ENCODE measurements at places on chromosomes 12 and 14.
A peak's percentile ranks its signal among the peaks of the same experiment; 100 is the strongest.

- no peak for DNase-seq
Measured at GRCh38 chr12:27772328-27773049, 7.5 kb upstream of the KLHL42 start.

DNA sequence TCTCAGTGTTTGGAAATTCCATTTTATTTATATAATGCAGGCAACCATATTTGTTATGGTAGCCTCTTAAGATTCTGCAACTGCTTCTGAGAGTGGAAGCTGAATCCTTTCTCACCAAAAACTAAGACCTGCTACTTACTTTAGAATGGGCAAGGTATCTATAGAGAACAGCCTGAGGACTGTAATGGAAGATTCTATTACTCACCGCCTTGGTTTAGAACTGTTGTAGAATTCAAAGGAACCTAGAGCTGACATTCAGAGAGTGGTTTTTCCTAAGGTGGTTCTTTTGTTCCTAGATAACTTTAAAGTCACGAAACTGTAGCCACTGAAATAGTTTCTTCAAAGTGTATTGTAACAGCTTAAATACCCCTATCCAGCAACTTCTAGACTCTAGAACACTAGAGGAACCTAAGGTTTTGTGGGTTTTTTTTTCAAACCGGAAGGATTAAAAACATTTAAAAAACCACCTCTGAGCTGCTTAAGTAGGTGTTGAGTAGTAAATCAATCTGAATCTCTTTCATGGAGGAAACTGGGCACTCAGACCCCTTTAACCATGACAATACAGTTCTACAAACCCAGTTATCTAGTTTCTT, 4.2 kb downstream of the TDP1 start:
- DNase-seq, result no peak

- DNase-seq, result no peak
Measured at GRCh38 chr12:51911307-51911706, 4.0 kb downstream of the ACVRL1 start.

DNA sequence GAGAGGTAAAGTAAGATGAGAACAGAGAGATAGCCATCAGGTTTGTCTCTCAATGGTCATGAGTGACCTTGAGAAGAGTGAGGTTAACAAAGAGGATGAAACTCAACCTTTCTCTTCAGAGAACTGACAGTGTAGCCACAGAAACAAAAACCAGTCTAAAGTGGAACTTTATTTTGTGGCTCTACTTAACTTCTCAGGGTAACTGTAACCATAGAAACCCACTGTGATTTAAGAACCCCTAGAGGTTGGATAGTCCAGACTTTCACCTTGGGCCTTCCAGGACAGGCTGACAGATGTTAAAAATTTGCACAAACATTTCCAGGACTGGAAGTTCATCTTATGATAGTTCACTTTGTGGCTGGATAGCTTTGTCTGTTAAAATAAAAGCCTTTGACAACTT, 48.5 kb downstream of the ATP23 start:
- no peak for DNase-seq

- no peak for DNase-seq
Measured at GRCh38 chr14:100599981-100600380, 12.8 kb upstream of the BEGAIN start.

DNA sequence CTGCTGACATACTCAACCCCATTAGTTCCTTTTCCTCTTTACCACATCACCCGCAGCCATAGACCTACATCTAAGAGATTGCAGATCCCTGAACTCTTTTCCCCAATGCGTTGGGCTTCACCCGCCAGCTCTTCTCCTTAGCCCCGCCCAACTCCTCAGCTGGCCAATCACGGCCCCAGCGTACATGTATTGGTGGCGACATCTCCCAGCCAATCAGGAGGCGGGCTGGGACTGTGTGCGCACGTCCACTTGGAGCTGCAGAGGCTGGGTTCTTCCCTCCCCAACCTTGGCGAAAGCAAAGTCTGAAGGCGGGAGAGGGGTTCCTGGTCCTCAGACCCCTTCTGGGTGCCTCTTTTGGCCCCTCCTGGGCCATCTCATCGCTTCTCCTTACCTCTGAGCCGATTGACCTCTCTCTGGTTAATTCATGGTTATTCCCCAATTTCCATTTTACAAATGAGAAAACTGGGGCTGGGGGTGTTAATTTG, 11.0 kb downstream of the PDE1B start:
- peak; percentile 69 for DNase-seq

DNA sequence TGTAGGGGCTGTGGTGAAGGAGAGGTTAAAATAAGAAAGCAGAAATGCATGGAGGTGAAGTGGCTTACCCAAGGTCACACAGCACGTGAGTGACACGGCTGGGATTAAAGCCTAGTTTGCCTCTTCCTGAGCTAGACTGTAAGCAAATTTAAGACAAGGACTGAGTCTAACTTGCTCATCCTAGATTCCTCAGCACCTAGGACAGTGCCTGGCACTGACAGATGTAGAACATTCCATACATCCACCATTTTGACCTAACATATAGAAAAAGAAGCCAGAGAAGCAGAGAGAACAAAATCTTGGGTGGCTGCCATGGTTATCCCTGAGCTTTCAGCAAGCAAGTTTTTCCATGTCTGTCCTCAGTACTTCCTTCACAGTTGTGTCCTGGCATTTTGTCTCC, 110.5 kb downstream of the PAH start:
- no peak for DNase-seq

DNA sequence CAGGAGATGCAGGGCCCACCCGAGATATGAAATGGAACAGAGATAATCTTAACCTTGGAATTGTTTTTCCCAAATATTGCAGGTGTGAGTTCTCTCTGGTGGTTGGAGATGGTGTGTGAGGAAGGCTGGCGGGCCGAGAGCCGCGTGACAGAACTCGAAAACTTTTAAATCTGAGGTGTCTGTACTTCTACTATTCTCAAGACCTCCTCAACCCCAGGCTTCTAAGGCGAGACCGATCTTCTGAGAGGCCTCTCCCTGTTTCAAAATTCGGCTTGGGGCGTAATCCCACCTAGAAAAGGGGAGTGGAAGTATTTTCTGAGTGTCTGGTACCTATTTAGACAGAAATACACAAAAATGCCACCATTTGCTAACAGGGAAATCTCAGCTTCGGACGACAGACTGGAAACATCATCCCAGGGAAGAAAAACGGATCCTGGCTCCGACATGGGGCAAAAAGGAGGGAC, 611 bp downstream of the SARNP start:
- DNase-seq, result no peak

DNA sequence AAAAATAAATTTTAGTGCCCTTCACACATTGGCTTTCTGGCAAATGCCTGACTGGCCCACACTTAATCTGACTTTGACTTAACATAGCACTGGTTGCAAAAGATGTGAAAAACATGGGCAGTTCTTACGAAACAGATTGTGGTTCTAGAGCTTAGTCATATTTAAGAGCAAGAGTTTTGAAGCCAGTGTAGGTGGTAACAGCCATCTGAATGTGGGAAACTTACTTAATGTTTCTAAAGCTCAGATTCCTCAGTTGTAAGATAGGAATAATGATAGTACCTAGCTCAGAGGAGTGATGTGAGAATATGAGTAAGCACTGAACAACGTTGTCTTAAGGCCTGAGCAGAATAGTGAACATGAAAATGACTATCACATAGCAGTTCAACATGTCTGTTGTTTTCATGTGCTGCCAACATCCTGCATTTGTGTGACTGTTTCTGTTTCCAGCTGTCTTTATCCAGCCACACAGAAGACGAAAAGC, 262.7 kb downstream of the SYT1 start:
- DNase-seq, result peak; percentile 19

DNA sequence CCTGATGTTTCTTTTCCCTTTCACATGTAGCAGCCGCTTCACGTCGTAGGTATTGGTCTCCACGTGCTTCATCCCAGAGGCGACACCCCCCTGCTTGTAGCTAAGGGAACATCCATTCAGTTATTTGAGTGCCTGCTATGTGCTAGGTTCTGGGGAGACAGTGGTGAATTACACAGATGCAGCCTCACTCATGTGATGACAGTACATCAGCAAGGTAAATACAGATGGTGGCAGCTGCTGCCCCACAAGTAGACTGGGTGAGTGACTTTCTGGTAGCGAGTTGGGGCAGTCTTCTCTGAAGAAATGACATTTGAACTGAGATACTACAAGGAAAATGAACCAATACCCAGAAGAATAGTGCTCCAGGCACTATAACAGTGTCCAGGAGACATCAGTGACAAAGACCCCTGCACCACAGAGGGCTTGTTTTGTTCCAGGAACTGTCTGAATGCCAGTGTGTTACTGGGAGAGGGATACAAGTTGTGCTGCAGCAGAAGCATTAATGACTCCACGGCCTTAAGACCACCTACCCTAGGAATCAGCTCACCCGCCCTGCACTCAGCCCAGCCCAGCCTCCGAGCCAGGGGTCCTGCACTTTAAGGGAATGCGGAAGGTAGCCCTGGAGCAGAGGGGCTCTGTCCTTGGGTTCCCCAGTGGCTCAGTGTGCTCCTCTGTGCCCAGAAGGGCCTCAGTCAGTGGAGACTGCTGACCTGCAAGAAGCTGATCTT, 7.3 kb downstream of the AVIL start:
- DNase-seq, result no peak

DNA sequence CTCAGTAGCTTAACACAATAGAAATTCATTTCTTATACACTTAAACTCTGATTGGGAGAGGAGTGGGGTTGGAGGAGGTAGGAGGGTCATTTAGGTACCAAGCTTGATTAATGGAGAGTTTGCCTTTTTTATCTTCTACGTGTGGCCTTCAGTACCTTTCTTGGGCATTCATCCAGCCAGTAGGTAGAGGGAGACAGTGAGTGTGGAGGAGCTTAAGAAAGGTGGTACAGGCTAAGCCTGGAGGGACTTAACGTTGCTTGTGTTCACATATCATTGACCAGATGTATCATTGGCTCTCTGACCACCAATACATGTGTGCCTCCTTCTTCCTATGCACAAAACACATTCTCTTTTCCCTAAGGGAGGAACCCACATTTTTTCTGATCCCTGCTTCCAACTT, 232.9 kb upstream of the CRY1 start:
- no peak for DNase-seq

DNA sequence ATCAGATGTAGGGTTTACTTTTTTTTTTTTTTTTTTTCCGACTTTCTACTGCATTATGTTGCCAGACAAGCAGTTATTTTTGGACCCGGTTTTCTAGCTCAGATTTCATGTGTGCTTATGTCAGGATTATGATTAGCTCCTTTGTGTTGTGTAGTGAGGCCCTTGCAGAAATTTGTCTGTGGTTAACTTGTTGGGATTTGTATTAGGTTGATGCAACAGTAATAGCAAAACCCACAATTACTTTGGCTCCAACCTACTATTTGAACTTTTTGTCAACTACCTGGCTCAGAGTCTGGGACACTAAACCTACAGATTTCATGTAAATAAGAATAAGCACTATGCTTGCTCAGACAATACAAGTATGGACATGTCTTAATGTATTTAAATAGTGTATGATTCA, 44.1 kb upstream of the KCNJ8 start:
- DNase-seq, result no peak

DNA sequence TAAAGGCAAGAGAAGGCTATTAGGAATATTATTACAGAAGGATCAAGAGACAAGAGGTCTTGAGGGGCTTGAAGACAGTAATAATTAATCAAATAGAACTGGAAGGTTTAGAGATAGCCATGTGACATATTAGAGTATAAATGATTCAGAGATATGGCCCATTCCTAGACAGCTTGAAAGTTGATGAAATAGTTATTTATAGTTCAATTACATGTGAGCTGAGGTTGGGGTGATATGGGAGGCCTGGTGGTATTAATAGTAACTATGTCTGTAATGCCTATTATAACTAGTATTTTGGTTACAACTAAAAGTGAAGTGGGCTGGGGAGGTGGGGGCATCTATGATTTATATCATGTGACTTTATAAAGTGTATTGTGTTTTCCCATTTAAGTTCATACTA, 14.1 kb upstream of the MIS18BP1 start:
- DNase-seq, result no peak

DNA sequence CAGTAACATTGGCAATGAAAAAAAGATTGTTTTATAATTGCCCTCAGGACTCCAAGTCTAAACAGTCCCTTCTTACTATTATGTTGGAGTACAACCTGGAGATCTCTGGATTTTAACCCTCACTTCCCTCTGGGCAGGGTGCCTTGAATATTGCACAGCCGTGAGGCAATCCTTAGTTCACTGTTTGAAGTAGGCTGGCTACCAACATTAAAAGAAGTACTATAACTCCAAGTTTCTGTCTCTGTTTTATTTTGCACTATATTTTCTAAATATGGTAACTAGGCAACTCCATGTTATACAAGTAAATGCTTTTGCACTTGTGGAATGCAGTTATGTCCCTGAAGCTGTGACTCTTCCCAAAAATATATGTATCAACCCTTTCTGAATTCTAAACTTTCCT, 490.7 kb downstream of the EGLN3 start:
- no peak for DNase-seq

DNA sequence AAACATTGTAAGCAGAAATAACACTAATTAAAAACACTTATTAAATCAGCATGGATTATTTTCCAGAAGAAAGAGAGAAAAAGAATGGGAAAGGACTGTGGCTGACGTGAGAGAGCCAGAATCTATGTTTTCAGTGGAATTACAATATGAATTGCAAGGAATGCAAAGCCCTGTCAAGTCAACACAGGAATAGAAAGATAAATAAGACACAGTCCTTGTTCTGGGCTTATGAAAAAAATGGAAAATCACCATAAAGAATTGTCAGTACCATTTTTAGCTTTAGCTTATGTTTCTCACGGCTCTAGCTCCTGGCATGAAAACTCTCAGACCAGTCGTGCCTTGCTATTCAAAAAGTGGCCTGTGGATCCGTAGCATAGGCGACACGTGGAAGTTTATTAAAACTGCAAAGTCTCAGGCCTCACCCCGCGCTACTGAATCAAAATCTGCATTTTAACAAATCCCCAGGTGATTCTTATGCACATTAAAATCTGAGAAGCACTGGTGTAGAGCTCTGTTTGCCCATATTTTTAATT, 549.1 kb downstream of the RPS29 start:
- DNase-seq, result no peak

DNA sequence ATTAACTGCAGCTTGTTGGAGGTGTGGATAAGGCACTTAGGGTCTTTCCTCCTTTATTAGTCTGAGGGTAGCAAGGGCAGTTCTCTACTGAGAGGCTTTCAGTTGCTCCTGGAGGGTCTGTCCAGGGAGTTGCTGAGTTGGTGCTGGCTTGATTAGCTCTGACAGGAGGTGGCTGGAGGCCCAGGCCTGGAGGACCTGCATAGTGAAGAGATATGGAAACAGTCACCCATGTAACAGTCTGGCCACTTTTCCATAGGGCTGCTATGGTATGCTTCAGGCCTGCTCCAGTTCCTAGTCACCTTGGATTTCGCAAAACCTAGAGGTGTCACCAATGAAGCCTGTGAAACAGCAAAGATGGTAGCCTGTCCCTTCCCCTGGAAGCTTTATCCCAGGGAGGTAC, 143.3 kb upstream of the SLC38A2 start:
- no peak for DNase-seq

GRCh38 chr14:89720741-89721729, 233.5 kb downstream of the EFCAB11 start:
- no peak for DNase-seq

GRCh38 chr14:74685056-74685455, 27.8 kb downstream of the AREL1 start:
- no peak for DNase-seq

GRCh38 chr12:44876544-44877410, 662 bp upstream of the NELL2 start:
- DNase-seq, result peak; percentile 73

GRCh38 chr14:103255555-103255954, 78.5 kb upstream of the EIF5 start:
- DNase-seq, result no peak

GRCh38 chr14:53529519-53529918, 376.4 kb upstream of the DDHD1 start:
- DNase-seq, result no peak

- no peak for DNase-seq
Measured at GRCh38 chr12:52698651-52699340, 4.5 kb downstream of the KRT77 start.

GRCh38 chr14:90611936-90612335, 204.3 kb downstream of the TTC7B start:
- no peak for DNase-seq
